Stimulated activated CD8-positive, alpha-beta memory T cell treated with anti-CD3 and anti-CD28 coated beads, Interleukin-4, amount 100 ng/mL, for 24 hours (primary cell): ENCODE measurements at places on chromosomes 4 and X.
A peak's percentile ranks its signal among the peaks of the same experiment; 100 is the strongest.

GRCh38 chr4:76377911-76378310 lies 43.0 kb downstream of the CCDC158 start:
- peak; percentile 20 for DNase-seq

- no peak for DNase-seq
Observed at GRCh38 chrX:85024044-85024443, 20.4 kb downstream of the APOOL start.

- DNase-seq: peak; percentile 26
Observed at GRCh38 chr4:163166041-163166579, 580 bp downstream of the NAF1 start.

DNA sequence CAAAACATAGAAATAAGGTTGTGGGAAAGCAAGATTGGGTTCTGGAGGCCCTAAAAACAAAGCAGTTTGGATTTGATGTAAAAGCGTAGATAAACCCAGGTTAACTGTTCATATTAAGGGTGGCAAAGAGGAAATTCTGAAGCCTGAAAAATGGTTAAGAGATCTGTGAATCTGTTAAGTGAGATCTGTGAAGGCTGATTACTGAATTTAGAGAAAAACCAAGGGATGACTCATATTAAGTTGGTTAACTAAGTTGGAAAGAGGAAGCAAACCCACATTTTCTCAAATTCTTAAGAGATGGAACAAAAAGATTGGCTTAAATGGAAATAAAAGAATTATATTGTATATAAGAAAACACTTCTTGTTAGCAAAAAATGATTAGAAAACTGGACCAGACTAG lies 22.8 kb downstream of the GPAT3 start:
- no peak for DNase-seq

DNA sequence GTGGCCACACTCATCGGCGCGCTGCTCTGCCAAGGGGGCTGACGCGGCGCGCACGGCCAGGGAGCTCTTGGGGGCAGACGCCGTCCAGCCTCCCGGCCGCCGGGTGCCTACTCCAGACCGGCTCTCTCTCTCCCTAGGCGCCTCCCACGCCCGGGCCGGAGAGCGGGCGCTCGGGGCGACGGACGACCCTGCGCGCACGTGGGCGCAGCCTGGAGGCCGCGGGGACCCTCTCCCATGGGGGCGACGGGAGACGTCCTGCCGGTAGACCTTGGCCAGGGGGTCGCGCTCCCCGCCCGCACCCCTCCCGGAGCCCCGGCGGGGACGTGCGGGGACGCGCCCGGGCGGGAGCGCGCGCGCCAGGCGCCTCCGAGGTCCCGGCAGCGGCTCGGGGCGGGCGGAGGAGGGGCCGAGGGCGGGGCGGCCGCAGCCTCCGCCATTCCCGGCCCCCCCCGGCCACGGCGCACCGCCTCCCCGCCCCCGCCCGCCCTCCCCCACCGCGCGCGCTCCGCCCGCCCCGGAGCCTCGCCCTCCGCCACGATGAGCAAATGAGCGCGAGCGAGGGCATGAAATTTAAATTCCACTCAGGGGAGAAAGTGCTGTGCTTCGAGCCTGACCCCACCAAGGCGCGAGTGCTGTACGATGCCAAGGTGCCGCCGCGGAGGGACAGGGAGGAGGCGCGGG lies at the start of gene MSL3:
Gene MSL3, plus strand, starts transcription at position 519 of the 681 bp plus-strand sequence. Its CDS starts 27 bp downstream, at position 546.
- peak; percentile 38 for DNase-seq

- no peak for DNase-seq
Observed at GRCh38 chr4:17809667-17810066, 890 bp downstream of the DCAF16 start.

- no peak for DNase-seq
Observed at GRCh38 chrX:71573590-71573989, 4.6 kb upstream of the GCNA start.

DNA sequence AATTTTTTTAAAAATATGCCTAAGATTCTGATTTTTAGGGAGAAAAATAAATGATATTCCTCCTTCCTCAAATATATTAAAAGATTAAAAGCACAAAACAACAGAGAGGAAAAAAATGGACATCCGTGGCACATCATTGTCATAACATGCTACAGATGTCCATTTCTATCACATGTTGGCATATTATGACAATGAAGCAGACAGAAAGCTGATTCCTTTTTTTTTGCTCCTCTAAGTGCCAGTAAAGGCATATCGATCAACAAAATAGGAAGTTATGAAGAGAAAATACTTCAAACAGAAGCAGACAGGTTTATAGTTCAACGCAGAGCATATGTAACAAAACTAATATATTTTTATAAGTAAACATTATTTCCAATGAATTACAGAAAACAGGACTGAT lies 11.2 kb downstream of the KLHL8 start:
- DNase-seq: no peak

GRCh38 chrX:140274811-140275525 lies 229.9 kb downstream of the SOX3 start:
- no peak for DNase-seq

- no peak for DNase-seq
Observed at GRCh38 chr4:80540349-80540748, 204.8 kb downstream of the CFAP299 start.

GRCh38 chr4:155805016-155805415 lies 46.2 kb downstream of the GUCY1B1 start:
- DNase-seq: no peak

- peak; percentile 33 for DNase-seq
Observed at GRCh38 chrX:47384502-47384901, 14.1 kb downstream of the ZNF157 start.

GRCh38 chr4:132737344-132737743 lies 411.8 kb upstream of the PCDH10 start:
- no peak for DNase-seq

- DNase-seq: peak; percentile 4
Observed at GRCh38 chr4:152535360-152535902, 461 bp downstream of the FBXW7 start.

GRCh38 chr4:93532234-93532633 lies 296.3 kb upstream of the ATOH1 start:
- DNase-seq: no peak

GRCh38 chrX:11189097-11189496 lies 78.0 kb downstream of the HCCS start:
- DNase-seq: no peak

DNA sequence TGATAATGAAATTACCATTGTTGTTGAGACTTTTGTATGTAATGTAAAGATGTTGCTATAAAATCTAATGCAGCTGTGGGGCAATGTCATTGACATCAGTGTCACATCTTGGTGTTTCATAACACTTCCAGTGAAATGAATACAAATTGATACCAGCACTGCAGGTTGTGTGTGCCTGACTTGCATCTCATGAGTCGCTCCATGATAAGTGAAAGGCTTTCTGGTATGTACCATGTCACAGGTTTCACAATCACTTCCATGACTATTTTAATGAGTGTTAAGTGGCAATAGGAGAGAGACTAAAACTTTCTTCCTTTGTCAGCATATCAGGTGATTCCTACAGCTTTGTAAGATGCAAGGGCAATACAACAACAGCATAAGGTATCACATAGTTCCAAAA lies 94.4 kb downstream of the ABCB7 start:
- no peak for DNase-seq

GRCh38 chr4:52550186-52550585 lies 108.9 kb downstream of the USP46 start:
- DNase-seq: no peak

- no peak for DNase-seq
Observed at GRCh38 chr4:48967101-48967500, 19.0 kb upstream of the CWH43 start.

GRCh38 chrX:63735882-63736281 lies 49.1 kb downstream of the ARHGEF9 start:
- DNase-seq: no peak

GRCh38 chrX:55107911-55108310 lies 19.1 kb downstream of the PAGE2 start:
- no peak for DNase-seq

DNA sequence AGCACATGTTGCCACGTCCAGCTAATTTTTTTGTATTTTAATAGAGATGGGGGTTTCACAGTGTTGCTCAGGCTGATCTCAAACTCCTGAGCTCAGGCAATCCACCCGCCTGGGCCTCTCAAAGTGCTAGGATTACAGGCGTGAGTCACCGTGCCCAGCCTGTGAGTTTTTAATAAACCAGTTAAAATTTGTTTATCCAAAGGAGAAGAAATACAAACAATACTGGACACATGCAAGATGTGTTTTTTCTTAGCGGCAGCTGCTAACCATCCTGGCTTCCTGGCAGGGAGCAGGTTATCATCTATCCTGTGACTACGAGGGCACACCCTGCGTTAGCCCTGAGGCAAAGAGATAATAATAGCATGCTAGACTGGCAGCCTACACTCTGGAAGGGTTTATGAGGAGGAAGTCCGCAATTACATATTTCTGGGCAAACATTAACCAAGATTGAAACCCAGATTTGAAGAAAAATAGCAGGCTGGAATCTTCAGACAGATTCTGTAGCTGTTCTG lies 191.4 kb downstream of the SPRY1 start:
- DNase-seq: no peak

- no peak for DNase-seq
Observed at GRCh38 chr4:88674979-88675378, 22.6 kb downstream of the NAP1L5 start.

DNA sequence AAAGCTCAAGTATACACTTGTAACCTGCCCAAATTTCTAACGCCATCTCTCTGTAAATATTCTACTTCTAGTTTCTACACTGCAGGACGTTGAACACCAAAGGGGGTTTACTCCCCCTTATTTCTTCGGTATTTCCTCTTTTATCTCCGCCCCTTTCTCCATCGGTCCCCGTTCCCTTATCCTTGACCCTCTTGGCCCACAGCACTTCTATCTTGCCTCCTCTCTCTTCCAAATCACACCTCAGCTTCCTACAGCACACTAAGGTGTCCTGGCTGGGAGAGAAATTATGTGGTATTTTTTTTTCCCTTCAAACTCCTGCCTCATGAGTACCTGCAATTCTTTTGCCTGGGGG lies 715 bp downstream of the ZMAT1 start:
- no peak for DNase-seq

DNA sequence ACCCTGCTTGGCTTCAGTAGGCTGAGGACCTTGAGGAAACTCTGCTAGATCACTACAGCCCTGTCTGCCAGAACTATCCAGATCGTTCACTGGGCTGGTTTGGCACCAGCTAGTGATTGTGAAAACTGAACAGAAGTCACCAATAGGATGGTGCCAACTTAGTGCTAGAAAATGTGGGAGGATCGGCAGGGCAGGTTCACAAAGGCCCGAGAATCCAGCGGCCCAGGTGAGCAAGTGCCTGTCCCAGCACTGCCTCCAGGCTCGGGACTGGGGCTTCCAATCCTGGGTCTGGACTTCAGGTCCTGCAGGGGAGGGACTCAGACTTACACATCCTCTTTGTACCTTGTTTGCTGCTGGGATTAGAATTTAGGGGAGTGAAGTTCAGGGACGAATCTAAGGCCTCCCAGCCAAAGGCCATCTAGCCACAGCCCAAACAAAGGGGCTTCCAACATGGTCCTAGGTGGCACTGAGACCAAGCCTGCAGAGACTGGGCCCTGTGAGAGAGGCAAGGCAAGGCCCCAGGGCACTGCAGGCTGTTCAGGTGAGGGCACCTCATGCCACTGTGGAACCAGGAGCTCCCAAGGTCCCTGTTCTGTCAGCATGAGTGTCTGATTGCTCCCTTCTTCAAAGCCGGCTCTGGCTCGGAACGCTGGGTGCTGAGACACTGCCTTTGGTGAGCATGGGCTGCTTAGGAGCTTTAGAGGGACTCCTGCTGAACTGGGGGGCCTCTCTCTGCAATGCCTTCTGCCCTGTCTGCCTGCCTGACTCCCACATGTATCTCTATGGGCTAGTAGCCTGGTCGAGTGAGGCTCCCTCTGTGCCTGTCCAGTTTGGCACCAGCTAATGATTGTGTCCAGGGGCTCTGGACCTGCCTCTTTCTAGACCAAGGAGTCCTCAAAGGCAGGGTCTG lies 20.7 kb upstream of the ZNF185 start:
- no peak for DNase-seq

GRCh38 chr4:147594107-147594506 lies 23.1 kb upstream of the TMEM184C start:
- no peak for DNase-seq

- DNase-seq: no peak
Observed at GRCh38 chr4:114040319-114041116, 61.1 kb upstream of the ARSJ start.

GRCh38 chr4:54036184-54036583 lies 28.2 kb downstream of the CHIC2 start:
- DNase-seq: no peak

DNA sequence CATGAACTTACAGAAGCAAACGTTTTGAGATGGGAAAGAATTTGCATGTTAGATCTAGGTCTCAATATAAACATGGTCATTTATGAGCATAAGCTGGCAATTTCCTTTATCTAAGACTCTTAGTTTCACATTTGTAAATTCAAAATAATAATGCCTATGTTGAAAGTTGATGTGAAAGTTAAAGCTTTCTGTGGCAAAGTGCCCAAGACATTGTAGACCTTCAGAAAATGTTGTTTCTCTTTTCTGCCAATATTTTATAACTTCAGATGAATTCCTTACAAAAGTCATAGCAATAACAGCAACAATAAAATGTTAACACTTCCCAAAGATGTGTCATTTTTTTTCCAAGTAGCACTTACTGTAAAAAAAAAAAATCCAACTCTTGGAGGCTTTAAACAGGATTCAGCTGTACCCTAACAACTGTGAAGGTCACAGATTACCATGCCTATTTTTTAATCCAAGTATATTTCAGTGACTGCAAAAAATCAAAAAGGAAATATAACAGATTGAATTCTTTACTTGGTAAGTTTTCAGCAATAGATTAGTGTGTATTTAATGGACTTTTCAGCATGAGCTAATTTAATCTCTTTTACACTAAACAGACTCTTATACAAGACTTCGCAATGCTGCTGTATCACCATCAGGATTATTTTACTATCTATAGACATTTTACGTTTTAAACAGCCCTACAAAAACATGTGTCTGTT lies 206.5 kb upstream of the PDE5A start:
- DNase-seq: no peak

GRCh38 chr4:95289028-95289634 lies 259.6 kb downstream of the UNC5C start:
- no peak for DNase-seq

DNA sequence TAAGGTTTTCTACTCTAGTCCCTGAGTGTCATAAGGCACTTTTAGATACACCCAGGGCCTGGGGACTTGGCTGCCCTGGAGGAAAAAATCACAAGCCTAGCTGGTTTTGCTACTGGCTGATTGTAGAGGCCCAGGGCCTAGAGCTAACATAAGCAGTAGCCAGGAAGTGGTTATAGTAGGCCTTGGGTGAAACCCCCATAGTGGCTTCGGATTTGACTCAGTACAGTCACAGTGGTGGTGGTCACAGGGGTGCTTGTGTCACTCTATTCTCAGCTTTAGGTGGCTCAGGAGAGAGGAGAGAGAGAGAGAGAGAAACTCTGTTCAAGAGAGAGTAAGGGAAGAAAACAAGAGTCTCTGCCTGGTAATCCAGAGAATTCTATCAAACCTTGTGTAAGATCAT lies 194.5 kb upstream of the EDA2R start:
- no peak for DNase-seq

DNA sequence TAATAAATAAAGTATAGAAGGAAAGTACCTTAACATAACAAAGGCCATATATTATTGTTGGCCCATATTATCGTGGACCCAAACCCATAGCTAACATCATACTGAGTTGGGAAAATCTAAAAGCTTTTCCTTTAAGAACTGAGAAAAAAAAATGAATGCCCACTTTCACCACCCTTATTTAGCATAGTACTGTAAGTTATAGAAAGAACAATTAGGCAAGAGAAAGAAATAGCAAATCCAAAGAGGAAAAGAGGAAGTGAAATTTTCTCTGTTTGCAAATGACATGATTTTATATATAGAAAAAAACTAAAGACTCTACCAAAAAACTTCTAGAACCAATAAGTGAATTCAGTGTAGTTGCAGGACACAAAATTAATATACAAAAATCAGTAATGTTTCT lies 1854.6 kb downstream of the PCDH7 start:
- DNase-seq: no peak

- no peak for DNase-seq
Observed at GRCh38 chrX:144946666-144947065, 300.6 kb upstream of the SPANXN1 start.
